ENCODE measurements at places on chromosomes 2 and 18.

GRCh38 chr18:28485210-28485801, 308.4 kb upstream of the CDH2 start:
- no peaks in the 10 kb centered on the region for H3K4me1 ChIP-seq
- H3K27me3 ChIP-seq, result no peaks in the 10 kb centered on the region
- no peak overlapping the region for H3K27ac ChIP-seq
- no peak overlapping the region for H3K4me3 ChIP-seq
- no peaks in the 10 kb centered on the region for H3K36me3 ChIP-seq
- DNase-seq, result no peak

GRCh38 chr2:15205562-15205961, 355.6 kb downstream of the NBAS start:
- H3K27ac ChIP-seq, result no peak overlapping the region
- H3K4me3 ChIP-seq, result no peak overlapping the region
- no peaks in the 10 kb centered on the region for H3K27me3 ChIP-seq
- H3K36me3 ChIP-seq, result no peaks in the 10 kb centered on the region
- H3K4me1 ChIP-seq, result peaks cover 2% of the 10 kb centered on the region
- DNase-seq, result no peak

DNA sequence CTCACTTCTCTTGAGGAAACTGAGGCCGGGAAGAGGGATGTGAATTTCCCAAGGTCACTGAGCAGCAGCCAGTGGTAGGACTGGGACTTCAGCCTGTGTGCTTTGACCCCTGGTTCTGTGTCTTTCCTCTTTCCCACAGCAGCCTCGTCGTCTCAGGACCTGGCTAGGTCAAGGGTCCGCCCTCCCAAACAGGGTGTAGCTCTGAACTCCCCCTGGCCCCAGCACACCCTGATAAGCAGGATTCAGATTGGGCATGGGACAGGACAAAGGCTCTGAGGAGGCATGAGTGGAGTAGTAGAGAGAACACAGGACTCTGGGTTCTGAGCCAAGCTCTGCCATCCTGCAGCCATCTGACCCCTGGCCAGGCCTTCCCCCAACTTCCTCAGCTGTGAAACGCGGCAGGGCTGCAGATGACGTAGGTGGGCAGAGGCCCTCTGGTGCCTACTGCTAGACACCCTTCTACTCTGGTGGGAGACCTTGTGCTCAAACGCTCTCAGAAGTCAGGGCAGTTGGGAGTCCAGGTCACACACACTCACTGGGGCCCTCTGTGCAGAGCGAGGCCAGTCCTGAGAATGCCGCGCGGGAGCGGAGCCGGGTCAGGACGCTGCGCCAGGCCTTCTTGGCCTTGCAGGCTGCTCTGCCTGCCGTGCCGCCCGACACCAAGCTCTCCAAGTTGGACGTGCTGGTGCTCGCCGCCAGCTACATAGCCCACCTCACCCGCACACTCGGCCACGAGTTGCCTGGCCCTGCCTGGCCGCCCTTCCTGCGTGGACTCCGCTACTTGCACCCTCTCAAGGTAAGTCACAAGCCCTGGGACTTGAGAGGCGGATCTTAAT, 984 bp downstream of the TCF23 start:
- H3K36me3 ChIP-seq, result peaks cover 3% of the 10 kb centered on the region
- DNase-seq, result no peak
- no peak overlapping the region for H3K27ac ChIP-seq
- H3K27me3 ChIP-seq, result peaks cover 29% of the 10 kb centered on the region
- no peak overlapping the region for H3K4me3 ChIP-seq
- no peaks in the 10 kb centered on the region for H3K4me1 ChIP-seq

DNA sequence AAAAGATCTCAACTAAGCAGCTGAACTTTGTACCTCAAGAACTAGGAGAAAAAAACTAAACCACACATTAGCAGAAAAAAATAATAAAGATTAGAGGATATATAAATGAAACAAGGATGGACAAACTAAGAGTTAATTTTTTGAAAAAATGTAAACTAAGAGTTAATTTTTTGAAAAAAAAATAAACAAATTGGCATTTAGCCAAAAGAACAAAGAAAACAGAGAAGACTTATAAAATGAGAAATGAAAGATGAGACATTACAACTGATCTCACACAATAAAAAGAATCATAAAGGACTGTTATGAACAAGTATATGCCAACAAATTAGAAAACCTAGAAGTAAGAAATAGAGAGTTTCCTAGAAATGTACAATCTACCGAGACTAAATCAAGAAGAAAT, 859.2 kb upstream of the GYPC start:
- no peaks in the 10 kb centered on the region for H3K27me3 ChIP-seq
- no peak for DNase-seq
- H3K27ac ChIP-seq, result no peak overlapping the region
- no peaks in the 10 kb centered on the region for H3K4me1 ChIP-seq

GRCh38 chr2:150846691-150847090, 359.2 kb upstream of the RND3 start:
- H3K36me3 ChIP-seq, result no peaks in the 10 kb centered on the region
- H3K27me3 ChIP-seq, result peaks cover 17% of the 10 kb centered on the region

GRCh38 chr2:11873356-11874154, 127.1 kb downstream of the LPIN1 start:
- H3K4me3 ChIP-seq, result no peak overlapping the region
- H3K27ac ChIP-seq, result no peak overlapping the region
- H3K27me3 ChIP-seq, result peaks cover 58% of the 10 kb centered on the region
- peaks cover 6% of the 10 kb centered on the region for H3K4me1 ChIP-seq

GRCh38 chr2:41460661-41461060, 587.2 kb upstream of the PKDCC start:
- H3K36me3 ChIP-seq, result no peaks in the 10 kb centered on the region
- no peaks in the 10 kb centered on the region for H3K27me3 ChIP-seq
- H3K27ac ChIP-seq, result no peak overlapping the region

- peaks cover 25% of the 10 kb centered on the region for H3K4me1 ChIP-seq
- DNase-seq, result no peak
- H3K4me3 ChIP-seq, result no peak overlapping the region
These were observed 125.7 kb upstream of the TTC39C start for GRCh38 chr18:23888881-23889280.

GRCh38 chr2:235626658-235627057, 132.8 kb downstream of the AGAP1 start:
- H3K27ac ChIP-seq, result no peak overlapping the region
- no peak overlapping the region for H3K4me3 ChIP-seq
- no peaks in the 10 kb centered on the region for H3K36me3 ChIP-seq
- peaks cover 11% of the 10 kb centered on the region for H3K4me1 ChIP-seq
- H3K27me3 ChIP-seq, result peaks cover 17% of the 10 kb centered on the region

GRCh38 chr2:177348118-177348654, 44.4 kb upstream of the AGPS start:
- H3K36me3 ChIP-seq, result no peaks in the 10 kb centered on the region
- no peak for DNase-seq
- H3K4me3 ChIP-seq, result no peak overlapping the region
- no peaks in the 10 kb centered on the region for H3K27me3 ChIP-seq

DNA sequence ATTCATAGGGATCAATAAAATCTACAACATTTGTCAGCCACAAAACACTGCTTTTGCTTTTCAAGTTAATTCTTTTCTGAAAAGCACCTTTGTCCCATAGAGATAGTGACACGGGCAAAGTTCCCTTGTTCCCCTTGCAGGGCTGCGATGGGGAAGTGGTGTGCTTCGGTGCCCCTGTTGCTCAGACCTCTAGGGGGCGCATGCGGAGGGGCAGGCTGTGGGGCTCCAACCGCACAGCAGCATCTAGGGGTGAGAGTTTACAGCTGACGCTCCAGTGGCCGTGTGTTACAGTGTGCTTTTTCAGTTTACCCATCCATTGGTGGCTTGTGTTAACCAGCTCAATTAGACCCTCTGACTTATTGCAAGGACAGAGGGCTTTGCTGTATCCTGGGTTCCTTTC, 1432.2 kb upstream of the ACVR2A start:
- H3K27me3 ChIP-seq, result no peaks in the 10 kb centered on the region
- H3K4me1 ChIP-seq, result no peaks in the 10 kb centered on the region
- H3K27ac ChIP-seq, result no peak overlapping the region
- no peaks in the 10 kb centered on the region for H3K36me3 ChIP-seq
- DNase-seq, result no peak

DNA sequence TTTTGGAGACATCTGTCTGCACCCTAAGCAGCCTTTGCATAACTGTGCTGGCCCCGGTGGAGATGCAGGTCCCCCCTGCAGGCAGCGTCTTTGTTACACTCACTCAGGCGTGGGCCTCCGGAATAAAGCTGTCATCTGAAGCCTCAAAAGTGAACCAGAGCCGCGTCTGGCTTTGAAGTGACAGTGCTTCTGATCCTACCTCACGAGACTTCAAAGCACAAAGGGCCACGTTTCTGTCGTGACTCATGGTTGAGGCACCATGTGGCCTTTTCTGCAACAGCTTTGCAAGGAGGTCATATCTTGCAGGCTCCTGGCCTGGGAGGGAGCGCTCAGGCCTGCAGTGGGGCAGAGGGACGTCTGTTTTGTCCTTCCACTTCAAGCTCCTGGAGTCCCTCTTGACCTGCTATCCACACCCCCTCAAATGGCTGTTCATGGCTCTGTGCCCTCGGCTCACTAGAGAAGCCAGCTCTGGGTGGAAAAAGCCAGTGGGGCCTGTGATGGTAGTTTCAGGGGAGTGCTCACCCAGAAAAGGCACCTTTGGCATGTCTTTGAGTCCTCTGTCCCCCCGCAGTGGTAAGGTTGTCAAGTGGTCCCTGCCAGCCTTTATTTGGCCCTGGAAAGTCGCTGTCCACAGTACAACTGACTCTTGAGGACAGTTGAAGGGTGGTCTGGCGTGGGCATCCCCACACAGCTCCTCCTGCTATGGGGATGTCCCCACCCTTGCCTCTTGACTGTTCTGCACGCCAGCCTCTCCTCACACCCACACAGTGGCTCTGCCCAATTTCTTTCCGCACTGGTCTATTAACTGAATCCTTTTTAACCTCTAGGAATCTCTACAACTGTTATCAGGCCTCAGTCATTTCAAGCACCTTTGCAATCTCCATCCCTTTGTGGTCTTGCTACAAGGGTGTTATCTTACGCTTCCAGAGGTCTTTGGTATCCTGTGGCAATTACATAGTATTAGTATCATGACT, 19.3 kb downstream of the GPR55 start:
- no peak for DNase-seq
- H3K27ac ChIP-seq, result peak overlapping the region; percentile 13
- peaks cover 3% of the 10 kb centered on the region for H3K36me3 ChIP-seq
- H3K4me1 ChIP-seq, result peaks cover 15% of the 10 kb centered on the region

GRCh38 chr18:66993492-66993891, 389.6 kb upstream of the CDH19 start:
- DNase-seq, result no peak
- no peak overlapping the region for H3K27ac ChIP-seq
- no peaks in the 10 kb centered on the region for H3K36me3 ChIP-seq
- H3K27me3 ChIP-seq, result no peaks in the 10 kb centered on the region
- H3K4me3 ChIP-seq, result no peak overlapping the region

DNA sequence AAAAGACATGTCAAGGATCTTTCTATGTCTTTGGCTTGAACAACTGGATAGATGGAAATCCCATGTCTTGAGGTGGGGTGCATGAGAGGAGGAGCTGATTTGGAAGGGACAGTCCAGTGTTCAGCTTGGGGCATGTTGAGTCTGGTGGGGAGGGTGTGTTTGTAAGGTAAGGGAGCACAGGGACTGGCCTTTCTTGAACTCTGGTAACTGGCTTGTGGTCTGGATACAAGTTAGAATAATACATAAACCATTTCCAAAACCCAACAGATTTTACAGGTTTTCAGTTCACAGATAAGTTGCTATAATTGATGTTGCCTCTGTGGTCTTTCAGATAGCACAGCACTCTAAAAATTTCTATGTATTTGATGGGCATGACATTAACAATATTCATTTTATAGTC, 24.2 kb downstream of the RHBDD1 start:
- no peak for DNase-seq
- H3K4me1 ChIP-seq, result peaks cover 24% of the 10 kb centered on the region
- H3K27me3 ChIP-seq, result no peaks in the 10 kb centered on the region
- no peaks in the 10 kb centered on the region for H3K36me3 ChIP-seq

GRCh38 chr18:26634631-26635030, 86.3 kb upstream of the KCTD1 start:
- DNase-seq, result no peak
- no peaks in the 10 kb centered on the region for H3K27me3 ChIP-seq
- H3K4me3 ChIP-seq, result no peak overlapping the region
- no peaks in the 10 kb centered on the region for H3K36me3 ChIP-seq

GRCh38 chr18:3156325-3156640, 63.5 kb downstream of the MYOM1 start:
- no peak overlapping the region for H3K4me3 ChIP-seq
- H3K4me1 ChIP-seq, result no peaks in the 10 kb centered on the region
- no peaks in the 10 kb centered on the region for H3K36me3 ChIP-seq
- no peak overlapping the region for H3K27ac ChIP-seq

DNA sequence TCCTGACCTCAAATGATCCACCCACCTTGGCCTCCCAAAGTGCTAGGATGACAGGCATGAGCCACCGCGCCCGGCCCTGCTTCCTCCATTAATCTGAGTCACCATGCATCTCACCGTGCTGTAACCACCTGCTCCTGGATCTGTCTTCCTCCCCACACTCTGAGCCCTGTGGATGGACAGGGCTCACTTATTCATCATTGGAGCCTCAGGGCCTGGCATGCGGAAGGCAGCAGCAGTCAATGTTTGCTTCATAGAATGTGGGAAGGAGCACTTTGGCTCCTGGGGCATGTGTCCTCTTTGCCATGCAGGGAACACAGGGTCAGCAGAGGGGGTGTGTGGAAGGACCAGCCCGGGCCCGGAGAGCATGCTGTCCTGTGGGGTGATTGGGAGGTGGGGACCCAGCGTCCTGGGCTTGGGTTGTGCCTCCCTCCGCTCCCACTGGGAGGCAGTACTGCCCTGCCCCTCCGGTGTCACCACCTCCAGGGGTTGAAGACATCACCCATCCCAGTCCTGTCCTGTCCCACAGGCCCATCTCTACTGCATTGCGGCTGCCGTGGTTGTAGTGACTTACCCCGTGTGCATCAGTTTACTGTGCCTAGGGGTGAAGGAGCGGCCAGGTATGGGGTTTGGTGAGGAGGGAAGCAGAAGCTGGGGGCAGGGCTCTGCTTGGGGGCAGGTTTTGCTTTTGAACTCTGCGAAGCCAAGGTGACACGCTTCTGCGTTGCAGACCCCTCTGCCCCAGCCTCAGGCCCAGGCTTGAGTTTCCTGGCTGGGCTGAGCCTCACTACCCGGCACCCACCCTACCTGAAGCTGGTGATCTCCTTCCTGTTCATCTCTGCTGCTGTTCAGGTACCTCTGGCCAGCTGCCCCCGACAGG, 11.5 kb downstream of the MFSD2B start:
- DNase-seq, result no peak

GRCh38 chr18:25495606-25496005, 143.6 kb upstream of the ZNF521 start:
- H3K27me3 ChIP-seq, result no peaks in the 10 kb centered on the region
- H3K4me3 ChIP-seq, result no peak overlapping the region
- no peak overlapping the region for H3K27ac ChIP-seq

DNA sequence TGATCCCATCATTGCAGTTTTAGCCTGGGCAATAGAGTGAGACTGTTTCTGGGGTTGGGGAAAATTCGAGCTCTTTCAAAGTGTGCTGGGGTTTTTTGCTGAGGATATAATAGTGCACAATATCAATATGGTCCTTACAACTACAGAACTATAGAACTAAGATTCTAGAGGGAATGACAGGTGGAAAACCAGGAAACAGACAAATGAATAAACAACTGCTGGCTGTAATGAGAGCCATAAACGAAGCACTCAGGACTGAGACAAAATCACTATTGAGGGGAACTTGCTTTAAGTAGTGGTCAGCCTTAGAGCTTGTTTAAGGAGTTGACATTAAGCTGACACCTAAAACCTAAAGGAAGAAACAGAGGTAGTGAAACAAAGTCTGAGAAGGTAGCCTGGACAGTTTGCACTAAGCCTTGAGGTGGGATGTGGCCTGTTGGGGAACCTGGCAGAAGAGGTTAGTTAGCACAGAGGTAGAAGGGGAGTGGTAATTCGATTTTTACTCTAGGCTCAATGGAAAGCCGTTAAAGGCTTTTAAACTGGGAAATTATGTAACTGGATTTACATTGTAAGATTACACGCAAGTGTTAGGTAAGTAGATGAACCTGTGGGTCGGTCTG, 33.8 kb downstream of the LCLAT1 start:
- no peaks in the 10 kb centered on the region for H3K36me3 ChIP-seq
- no peaks in the 10 kb centered on the region for H3K27me3 ChIP-seq
- no peak overlapping the region for H3K27ac ChIP-seq
